Osteocyte (in vitro differentiated cells): ENCODE measurements at places on chromosomes 16 and 17. TPM values are rescaled to one million over a fixed set of nuclear protein-coding genes. Genes with fewer than 3 reads are reported as not detected.

Gene OR1A1
- total RNA-seq: not detected in 2 replicates

Gene SLFN12L
- not detected in 2 replicates for total RNA-seq

Gene TEDC2
- total RNA-seq: 4.4 and 6.7 TPM in 2 replicates

Gene CTNS
- 23.8 and 24.9 TPM in 2 replicates for total RNA-seq

Gene SLC16A5
- total RNA-seq: 7.0 and 7.6 TPM in 2 replicates

Gene NQO1
- total RNA-seq: 389 and 470 TPM in 2 replicates

Gene MYH13
- total RNA-seq: not detected in 2 replicates

Gene EXOC3L1
- not detected in 2 replicates for total RNA-seq

Gene COQ9
- 37.8 and 50.1 TPM in 2 replicates for total RNA-seq

Gene KRTAP2-2
- not detected in 2 replicates for total RNA-seq

Gene DUS1L
- 69.3 and 73.3 TPM in 2 replicates for total RNA-seq

Gene TMEM235
- not detected in 2 replicates for total RNA-seq

- H3K27ac ChIP-seq: peak overlapping the region; percentile 50
- no peaks in the 10 kb centered on the region for H3K36me3 ChIP-seq
- H3K27me3 ChIP-seq: no peaks in the 10 kb centered on the region
- peaks cover 17% of the 10 kb centered on the region for H3K4me1 ChIP-seq
- no peak for DNase-seq
Measured at GRCh38 chr17:82985973-82986372, 93.4 kb upstream of the METRNL start.

- H3K27ac ChIP-seq: no peak overlapping the region
- no peak for DNase-seq
- no peaks in the 10 kb centered on the region for H3K4me1 ChIP-seq
- H3K4me3 ChIP-seq: no peak overlapping the region
- peaks cover 3% of the 10 kb centered on the region for H3K36me3 ChIP-seq
- peaks cover 7% of the 10 kb centered on the region for H3K27me3 ChIP-seq
Measured at GRCh38 chr16:78720416-78720815, 621.0 kb downstream of the WWOX start.

- H3K4me3 ChIP-seq: no peak overlapping the region
- H3K4me1 ChIP-seq: peaks cover 26% of the 10 kb centered on the region
- no peaks in the 10 kb centered on the region for H3K27me3 ChIP-seq
Measured at GRCh38 chr17:63132459-63132911, 166.4 kb downstream of the TANC2 start.

- no peaks in the 10 kb centered on the region for H3K27me3 ChIP-seq
- no peak overlapping the region for H3K4me3 ChIP-seq
- DNase-seq: no peak
Measured at GRCh38 chr17:76531486-76532038, 5.9 kb downstream of the CYGB start.

DNA sequence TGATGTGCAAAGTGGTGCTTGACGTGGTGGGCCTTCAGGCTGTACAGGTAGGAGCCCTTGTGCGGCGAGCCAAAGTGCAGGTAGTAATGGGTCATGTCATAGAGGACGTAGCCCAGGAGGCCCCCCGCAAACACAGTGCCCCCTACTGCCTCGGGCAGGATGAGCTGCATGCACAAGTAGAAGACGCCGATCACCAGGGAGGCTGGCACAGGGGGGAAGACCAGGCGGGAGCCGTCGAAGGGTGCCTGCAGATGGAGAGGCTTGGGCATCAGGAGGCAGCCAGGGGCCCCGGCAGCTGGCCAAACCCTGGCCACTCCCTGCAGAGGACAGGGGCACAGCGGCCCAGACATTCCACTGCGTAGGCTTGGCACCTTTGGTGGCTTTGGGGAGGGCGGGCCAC, 15.7 kb upstream of the MLKL start:
- H3K27ac ChIP-seq: no peak overlapping the region
- no peaks in the 10 kb centered on the region for H3K4me1 ChIP-seq
- no peaks in the 10 kb centered on the region for H3K36me3 ChIP-seq

DNA sequence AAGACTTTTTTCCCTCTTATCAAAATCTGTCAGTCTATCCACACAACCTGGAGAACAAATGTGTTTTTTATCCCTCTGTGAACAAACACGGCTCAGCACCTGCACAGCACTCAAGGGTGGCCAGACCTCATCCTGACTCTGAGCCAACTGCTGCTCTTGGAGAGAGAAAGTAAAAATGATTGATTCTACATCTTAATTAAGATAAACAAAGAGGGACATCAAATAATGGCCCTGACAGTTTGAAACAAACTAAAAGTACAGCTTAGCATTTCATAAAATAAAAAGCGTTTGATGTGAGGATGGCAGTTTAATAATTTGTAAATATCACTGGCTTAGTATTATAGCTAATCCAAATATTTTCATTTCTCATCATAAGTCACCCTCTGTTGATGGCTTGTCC, 106.2 kb downstream of the SNX11 start:
- H3K4me3 ChIP-seq: no peak overlapping the region
- no peaks in the 10 kb centered on the region for H3K4me1 ChIP-seq
- peaks cover 86% of the 10 kb centered on the region for H3K27me3 ChIP-seq
- H3K27ac ChIP-seq: no peak overlapping the region
- no peak for DNase-seq

- H3K27me3 ChIP-seq: no peaks in the 10 kb centered on the region
- H3K4me3 ChIP-seq: no peak overlapping the region
- no peak for DNase-seq
- peaks cover 15% of the 10 kb centered on the region for H3K4me1 ChIP-seq
- no peak overlapping the region for H3K27ac ChIP-seq
Measured at GRCh38 chr17:60747069-60747808, 69.6 kb downstream of the BCAS3 start.

DNA sequence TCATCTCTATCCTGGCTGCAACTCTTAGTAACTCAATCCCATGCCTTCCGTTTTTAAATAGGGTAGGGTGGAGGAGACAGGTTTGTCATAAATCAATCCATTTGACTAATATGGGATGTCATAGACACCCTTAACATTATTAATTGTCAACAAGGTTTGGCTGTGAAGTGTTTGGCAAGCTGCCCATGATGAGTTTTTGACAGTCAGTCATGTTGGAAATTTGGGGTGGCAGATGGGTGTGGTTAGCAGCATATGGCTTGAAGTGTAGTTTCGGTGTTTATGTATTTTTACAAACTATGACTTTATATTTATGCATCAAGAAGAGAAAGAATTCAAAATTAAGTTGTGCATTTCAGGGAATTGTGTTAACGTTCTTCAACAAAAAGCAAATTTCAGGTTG, 221.8 kb upstream of the CDH5 start:
- H3K4me3 ChIP-seq: no peak overlapping the region
- H3K36me3 ChIP-seq: no peaks in the 10 kb centered on the region
- H3K27me3 ChIP-seq: no peaks in the 10 kb centered on the region
- no peak overlapping the region for H3K27ac ChIP-seq
- no peak for DNase-seq
- H3K4me1 ChIP-seq: peaks cover 25% of the 10 kb centered on the region

DNA sequence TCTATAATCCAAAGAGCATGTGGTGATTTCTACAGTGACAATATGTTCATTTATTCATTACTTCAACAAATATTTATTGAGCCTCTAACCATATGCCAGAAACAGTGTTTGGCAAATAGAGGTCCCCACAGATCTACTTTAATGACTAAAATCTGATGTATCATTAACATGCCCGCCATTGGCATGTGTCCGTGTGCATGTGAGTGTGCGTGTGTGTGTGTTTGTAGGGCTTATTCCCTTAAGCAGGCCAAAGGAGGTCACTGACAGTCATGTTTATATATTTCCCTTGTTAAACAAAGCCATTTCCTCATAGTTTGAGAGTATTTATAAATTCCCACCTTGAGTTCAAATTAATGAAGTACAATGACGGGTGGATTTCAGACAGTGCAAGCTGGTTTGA, 174.4 kb upstream of the IRX6 start:
- H3K27me3 ChIP-seq: no peaks in the 10 kb centered on the region
- DNase-seq: no peak
- H3K4me3 ChIP-seq: no peak overlapping the region
- no peaks in the 10 kb centered on the region for H3K4me1 ChIP-seq

DNA sequence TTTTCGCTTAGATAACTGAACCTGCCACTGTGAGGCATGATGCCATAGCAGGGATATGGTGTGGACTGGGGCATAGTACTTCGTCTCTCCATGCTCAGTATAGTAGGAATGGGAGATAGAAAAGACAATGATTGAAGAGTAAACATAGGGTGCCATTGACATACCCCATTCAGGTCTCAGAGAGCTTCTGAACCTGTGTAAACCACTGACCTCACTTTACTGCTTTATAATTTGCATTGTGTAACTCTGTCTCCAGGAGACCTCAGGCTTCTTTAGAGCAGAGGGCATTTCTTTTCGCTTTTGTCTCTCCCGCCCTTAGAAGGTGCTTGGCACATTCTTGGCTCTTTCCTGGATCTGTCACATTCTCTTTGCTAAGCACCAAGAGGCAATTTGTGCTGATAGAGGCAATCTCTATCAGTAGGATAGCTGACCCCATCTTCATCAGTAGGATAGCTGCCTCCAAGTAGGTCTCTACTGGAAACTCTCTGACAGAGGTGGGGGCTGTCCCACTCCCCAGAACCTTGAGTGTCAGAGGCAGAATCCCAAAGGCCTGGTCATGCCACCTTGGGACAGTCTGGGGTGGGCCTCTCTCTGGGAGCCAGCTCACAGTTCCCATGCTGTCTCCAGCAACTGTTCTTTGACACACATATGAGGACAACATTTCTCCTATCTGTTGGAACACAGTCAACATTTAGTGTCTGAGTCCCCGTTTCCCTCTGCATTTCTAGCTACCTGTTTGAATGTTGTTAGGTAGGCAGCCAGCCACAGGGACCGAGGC, 181.9 kb downstream of the UTP18 start:
- H3K36me3 ChIP-seq: no peaks in the 10 kb centered on the region
- H3K27me3 ChIP-seq: no peaks in the 10 kb centered on the region
- H3K4me1 ChIP-seq: no peaks in the 10 kb centered on the region
- DNase-seq: peak; percentile 44
- no peak overlapping the region for H3K27ac ChIP-seq
- no peak overlapping the region for H3K4me3 ChIP-seq

DNA sequence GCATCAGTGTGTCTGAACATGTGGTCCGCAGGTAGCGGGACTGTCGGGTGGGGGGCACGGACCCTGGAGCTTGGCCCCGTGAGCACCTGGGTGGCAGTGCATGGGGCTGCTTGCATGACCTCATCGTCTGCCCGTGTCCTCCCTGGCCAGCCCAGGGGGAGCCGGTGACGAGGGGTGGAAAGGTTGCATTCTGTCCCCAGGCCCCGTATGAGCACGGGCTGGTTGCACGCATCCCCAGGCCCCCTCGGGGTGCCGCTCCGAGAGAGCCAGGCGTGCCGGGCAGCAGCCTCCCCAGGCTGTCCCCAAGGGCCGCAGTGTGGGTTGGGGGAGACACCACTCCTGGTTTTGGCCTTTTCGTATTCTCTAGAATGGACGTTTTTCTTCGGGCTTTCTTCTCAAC, 29.9 kb downstream of the TSC2 start:
- peaks cover 24% of the 10 kb centered on the region for H3K36me3 ChIP-seq
- H3K27me3 ChIP-seq: no peaks in the 10 kb centered on the region
- H3K4me1 ChIP-seq: no peaks in the 10 kb centered on the region
- no peak overlapping the region for H3K4me3 ChIP-seq
- no peak for DNase-seq

- DNase-seq: no peak
- no peak overlapping the region for H3K27ac ChIP-seq
- H3K27me3 ChIP-seq: peaks cover 51% of the 10 kb centered on the region
- H3K4me1 ChIP-seq: no peaks in the 10 kb centered on the region
- H3K4me3 ChIP-seq: no peak overlapping the region
- no peaks in the 10 kb centered on the region for H3K36me3 ChIP-seq
Measured at GRCh38 chr17:79878329-79878947, 39.2 kb upstream of the CBX4 start.

- H3K4me1 ChIP-seq: peaks cover 79% of the 10 kb centered on the region
- peak overlapping the region; percentile 65 for H3K4me3 ChIP-seq
- DNase-seq: no peak
- no peaks in the 10 kb centered on the region for H3K36me3 ChIP-seq
Measured at GRCh38 chr17:57945996-57946797, 9.0 kb downstream of the CUEDC1 start.

DNA sequence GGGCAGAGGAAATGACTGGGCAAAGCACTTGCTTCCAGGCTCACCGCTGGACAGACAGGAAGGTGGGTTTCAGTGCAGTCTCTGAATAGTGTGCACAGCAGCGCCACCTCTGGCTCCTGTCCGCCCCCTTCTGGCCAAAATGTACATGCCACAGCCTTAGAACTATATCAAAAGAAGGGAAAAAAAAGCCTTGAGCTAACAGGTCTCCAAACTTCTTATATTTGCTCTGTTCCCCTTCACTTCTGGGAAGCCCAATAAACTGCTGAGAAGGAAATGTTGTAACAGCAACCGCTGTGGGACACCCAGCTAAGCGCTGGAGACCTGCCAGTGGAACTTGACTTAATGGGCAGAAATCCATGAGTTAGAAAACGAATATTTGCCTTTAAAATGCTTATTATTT, 17.5 kb downstream of the COG7 start:
- no peaks in the 10 kb centered on the region for H3K27me3 ChIP-seq
- H3K4me1 ChIP-seq: peaks cover 1% of the 10 kb centered on the region
- DNase-seq: no peak
- H3K4me3 ChIP-seq: no peak overlapping the region
- no peak overlapping the region for H3K27ac ChIP-seq
- H3K36me3 ChIP-seq: peaks cover 26% of the 10 kb centered on the region

GRCh38 chr17:206941-207560, 25.6 kb upstream of the DOC2B start:
- DNase-seq: no peak
- peaks cover 16% of the 10 kb centered on the region for H3K27me3 ChIP-seq
- H3K27ac ChIP-seq: no peak overlapping the region
- no peaks in the 10 kb centered on the region for H3K4me1 ChIP-seq

- no peaks in the 10 kb centered on the region for H3K4me1 ChIP-seq
- peaks cover 26% of the 10 kb centered on the region for H3K27me3 ChIP-seq
- no peaks in the 10 kb centered on the region for H3K36me3 ChIP-seq
- no peak overlapping the region for H3K4me3 ChIP-seq
Measured at GRCh38 chr16:77277141-77277540, 77.9 kb downstream of the SYCE1L start.

- peaks cover 5% of the 10 kb centered on the region for H3K36me3 ChIP-seq
- H3K27me3 ChIP-seq: no peaks in the 10 kb centered on the region
- DNase-seq: no peak
- H3K27ac ChIP-seq: no peak overlapping the region
- no peak overlapping the region for H3K4me3 ChIP-seq
- peaks cover 48% of the 10 kb centered on the region for H3K4me1 ChIP-seq
Measured at GRCh38 chr17:67829331-67829730, 4.0 kb downstream of the BPTF start.

GRCh38 chr17:68886401-68886800, 68.8 kb downstream of the ABCA8 start:
- H3K27ac ChIP-seq: no peak overlapping the region
- no peak overlapping the region for H3K4me3 ChIP-seq
- DNase-seq: no peak

DNA sequence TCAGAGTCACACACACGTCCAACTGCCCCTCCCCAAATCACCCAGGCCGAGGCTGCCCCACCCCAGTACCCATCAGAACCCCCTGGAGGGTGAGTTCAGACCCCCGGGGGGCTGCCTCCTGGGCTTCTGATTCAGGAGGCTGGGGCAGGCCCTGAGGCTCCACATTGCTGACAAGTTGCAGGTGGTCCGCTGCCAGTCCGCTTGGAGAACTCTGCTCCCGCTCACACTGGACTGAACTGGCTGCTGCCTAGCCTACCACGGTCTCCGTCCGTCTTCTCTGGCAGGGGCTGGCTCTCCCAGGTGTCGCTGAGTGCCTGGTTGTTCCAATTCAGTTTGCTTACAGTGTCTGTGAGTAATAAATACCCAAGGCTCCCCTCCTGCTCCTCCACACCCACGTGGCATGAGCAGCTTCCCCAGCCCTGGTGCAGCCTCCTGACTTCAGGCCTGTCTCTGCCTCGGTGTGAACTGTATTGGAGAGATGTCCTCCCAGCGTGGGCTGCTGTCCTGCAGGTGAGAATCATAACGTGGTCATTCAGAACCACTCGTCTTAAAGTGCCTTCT, 163.4 kb downstream of the LAT start:
- H3K27me3 ChIP-seq: peaks cover 2% of the 10 kb centered on the region
- H3K36me3 ChIP-seq: no peaks in the 10 kb centered on the region
- H3K27ac ChIP-seq: no peak overlapping the region
- DNase-seq: no peak
- H3K4me1 ChIP-seq: no peaks in the 10 kb centered on the region
- H3K4me3 ChIP-seq: no peak overlapping the region
